ENCODE measurements at places on chromosomes 12 and 14.

GRCh38 chr12:117158911-117159553 lies 31.2 kb downstream of the FBXO21 start:
- DNase-seq, result no peak

DNA sequence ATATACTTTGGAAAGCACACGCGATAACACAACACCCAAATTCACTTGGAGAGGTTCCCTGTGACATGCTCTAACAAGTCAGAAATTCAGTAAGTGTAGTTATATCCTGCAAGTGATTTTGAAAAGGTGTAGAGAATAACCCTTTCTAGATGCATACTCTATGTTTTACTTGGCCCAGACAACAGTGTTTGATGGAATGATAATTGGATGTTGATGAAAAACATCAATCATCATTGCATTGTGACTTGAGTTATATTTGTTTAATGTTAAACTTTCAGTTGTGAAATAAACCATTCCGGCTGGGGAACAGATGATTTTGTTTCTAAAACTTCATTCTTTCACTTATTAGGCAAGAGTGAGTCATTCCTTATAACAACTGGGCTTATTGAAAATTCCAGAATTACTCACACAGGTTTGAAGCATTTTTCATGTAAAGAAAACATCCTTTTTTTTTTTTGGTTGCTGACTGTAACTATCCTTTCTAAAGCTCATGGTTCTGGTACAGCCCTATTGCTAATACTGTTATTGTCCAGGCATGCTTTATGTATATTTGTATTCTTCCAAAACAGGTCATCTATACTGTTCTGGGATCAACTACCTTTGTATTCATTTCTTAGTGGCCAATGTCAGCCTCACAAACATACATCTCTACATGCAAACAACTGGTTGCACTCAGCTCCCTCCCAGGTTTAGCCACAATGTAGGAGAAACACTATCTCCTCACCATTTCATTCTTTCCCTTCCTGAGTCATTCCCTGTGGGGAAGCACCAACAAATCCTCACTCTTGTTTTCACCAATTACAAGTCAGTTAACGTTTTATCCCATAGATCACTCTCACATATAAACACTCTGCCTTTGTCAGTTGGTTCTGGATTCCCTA lies 121.2 kb upstream of the LRIG3 start:
- no peak for DNase-seq

DNA sequence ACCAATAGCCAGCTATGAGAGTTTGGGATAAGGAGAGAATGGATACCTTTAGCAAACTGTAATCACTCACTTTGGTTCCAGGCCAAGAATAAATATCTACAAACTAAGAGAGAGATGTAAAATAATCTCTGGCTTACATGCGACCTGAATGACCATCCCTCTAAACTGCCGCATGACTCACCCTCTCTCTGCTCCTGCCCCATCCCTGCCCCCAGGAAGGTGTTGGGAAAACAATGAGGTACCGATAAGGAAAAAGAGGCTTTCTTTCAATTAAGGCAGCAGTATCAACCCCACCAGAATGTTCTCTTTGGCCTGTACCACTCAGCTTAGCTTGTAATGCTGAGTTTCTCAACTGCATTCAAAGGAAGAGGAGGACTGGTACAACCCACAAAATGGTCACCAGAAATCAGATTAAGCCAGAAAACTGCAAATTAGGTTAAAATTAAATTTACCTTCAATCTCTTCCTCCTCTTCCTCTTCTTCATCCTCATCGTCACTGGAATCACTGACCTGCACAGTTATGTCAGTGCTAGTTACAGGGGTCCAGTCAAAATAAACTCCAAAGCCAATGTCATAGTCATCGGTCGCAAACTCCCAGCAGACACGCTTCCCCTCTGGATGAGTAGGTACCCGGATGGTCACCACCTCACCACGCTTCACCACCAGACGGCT lies 22.0 kb downstream of the GSTZ1 start:
- no peak for DNase-seq

- DNase-seq, result no peak
Observed at GRCh38 chr14:68168460-68169109, 349.0 kb downstream of the RAD51B start.

DNA sequence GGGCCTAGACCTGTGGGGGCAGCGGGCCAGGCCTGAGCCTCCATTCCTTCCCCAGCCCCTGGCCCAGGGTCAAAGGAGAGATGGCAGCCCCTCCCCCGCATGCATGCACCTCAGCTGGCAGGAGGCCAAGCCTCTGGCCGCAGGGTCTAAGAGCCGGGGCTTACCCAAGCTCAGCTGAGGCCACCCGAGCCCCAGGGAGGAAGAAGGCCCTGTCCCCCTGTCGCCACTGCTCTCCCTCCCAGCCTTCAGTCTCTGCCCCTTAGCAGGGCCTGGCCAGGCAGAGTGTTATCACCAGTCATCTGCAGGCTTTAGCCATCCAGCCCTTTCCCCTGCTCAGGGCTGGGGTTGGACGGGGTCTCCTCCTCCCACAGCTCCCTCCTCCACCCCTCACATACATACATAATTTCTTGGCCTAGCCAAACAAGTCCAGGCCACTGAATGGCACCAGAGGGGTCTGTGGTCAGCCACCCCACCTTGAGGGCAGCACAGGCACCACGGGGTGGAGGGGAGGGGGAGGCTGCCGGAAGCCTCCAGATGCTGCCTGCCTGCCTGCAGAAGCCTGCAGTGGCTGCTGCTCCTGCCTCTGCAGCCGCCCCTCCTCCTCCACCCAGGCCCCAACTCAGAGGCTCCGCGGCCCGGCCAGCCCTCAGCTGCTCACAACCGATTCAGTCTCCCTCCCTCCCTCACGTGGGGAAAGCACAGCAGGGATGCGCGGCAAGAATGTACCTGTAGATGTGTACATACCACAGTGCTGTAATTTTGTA lies 22.8 kb downstream of the RAB35 start:
- DNase-seq, result no peak

GRCh38 chr12:10618338-10618987 lies 5.1 kb upstream of the MAGOHB start:
- DNase-seq, result no peak

GRCh38 chr12:65355461-65355860 lies 77.0 kb downstream of the MSRB3 start:
- DNase-seq, result no peak

GRCh38 chr14:50362764-50363713 lies 33.6 kb downstream of the CDKL1 start:
- DNase-seq, result no peak

- no peak for DNase-seq
Observed at GRCh38 chr14:98408024-98408555, 863.9 kb downstream of the BCL11B start.

GRCh38 chr12:132478845-132479244 lies 11.1 kb upstream of the FBRSL1 start:
- DNase-seq, result no peak

DNA sequence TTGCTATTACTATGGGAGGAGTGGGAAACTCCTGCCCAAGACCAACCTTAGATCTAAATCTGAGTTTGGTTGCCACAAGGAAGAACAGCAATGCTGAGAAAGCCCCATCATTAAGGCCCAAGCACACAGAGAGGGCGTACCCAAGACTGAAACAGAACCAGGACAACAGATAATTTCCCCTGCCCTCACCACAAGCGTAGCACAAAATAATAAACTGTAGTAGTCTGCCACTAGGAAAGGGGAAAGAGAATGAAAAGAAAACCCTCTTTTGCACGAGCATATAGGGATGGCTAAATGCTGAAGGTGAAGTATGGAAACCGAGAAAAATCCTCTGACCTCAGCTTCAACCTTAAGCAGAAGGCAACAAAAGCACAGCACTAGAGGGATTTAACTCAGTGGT lies 76.5 kb upstream of the DHRS4 start:
- no peak for DNase-seq

All from left colon (tissue), 2 donors.